A549 (cell line): ENCODE measurements at places on chromosomes 7 and 10.

GRCh38 chr10:80371467-80371866 lies 14.9 kb downstream of the DYDC2 start:
- no peak for DNase-seq

GRCh38 chr10:58436071-58436470 lies 50.9 kb downstream of the TFAM start:
- no peak for DNase-seq

- DNase-seq = no peak
These were observed 882 bp downstream of the IRF5 start for GRCh38 chr7:128938544-128939074.

GRCh38 chr7:156886020-156886795 lies 6.8 kb downstream of the LMBR1 start:
- no peak for DNase-seq

GRCh38 chr7:134044682-134045081 lies 82.5 kb upstream of the LRGUK start:
- no peak for DNase-seq

DNA sequence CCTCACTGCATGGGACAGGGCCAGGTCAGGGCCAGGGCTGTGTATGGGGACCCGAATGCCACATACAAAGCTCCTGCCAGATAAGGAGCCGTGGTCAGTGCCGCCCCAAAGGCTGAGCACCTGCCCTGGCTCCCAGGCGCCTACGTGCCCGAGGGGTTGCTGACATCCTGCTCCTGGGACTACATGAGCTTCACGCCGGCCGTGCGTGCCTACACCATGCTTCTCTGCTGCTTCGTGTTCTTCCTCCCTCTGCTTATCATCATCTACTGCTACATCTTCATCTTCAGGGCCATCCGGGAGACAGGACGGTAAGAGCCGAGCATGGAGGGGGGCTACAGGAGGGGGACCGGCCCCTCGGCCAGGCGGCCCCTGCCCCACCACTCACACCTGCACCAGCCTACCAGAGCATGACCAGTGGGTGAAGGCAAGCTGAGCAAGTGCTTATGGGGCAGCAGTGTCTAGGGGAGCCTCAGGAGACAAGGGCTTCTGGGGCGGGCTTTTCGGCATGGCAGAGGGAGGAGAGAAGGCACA lies 4.9 kb downstream of the OPN4 start:
- DNase-seq = no peak

- DNase-seq = no peak
These were observed 56.5 kb downstream of the COL13A1 start for GRCh38 chr10:69858201-69858600.

- DNase-seq = no peak
These were observed 136.4 kb downstream of the CD36 start for GRCh38 chr7:80774843-80775242.

- no peak for DNase-seq
These were observed 530.2 kb downstream of the HTR7 start for GRCh38 chr10:90327611-90328010.

GRCh38 chr10:60368875-60369546 lies 20.7 kb downstream of the ANK3 start:
- DNase-seq = no peak

DNA sequence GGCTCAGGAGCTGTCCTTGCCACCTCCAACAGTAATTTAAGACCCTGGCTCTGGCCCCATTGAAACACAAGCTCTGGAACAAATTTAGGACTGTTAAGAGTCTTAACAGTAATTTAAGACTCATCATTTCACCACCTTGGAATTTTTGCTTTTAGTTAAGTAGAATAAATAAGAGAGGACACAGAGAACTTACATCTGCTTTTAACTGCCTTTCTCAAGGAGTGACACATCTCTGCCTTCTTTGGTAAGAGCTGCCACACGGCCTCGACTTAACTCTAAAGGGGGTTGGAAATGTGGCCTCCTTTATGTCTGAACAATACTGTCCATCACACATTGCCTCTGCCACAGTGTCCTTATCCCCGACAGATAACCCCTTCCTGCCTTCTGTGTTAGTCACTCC lies 77.9 kb downstream of the HERPUD2 start:
- no peak for DNase-seq

GRCh38 chr10:29243750-29244149 lies 45.1 kb upstream of the LYZL1 start:
- peak; percentile 30 for DNase-seq

DNA sequence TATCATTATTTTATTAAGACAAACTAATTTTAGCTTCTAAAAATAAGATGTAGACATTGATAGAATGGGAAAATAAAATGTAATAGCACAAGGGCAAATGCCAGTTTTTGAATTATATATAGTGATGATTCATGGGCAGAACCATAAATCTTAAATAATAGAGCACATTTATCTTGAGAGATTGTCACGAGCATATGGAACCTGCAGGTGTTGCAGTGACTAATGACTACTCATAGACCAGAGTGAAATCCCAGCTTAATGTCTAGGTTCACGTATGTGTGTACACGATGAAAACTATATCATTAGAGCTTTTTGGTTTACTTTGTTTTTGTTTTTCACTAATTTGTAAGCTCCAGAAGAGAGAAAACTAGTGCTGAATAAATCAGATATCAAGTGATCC lies 150.2 kb upstream of the CACNA2D1 start:
- DNase-seq = no peak

DNA sequence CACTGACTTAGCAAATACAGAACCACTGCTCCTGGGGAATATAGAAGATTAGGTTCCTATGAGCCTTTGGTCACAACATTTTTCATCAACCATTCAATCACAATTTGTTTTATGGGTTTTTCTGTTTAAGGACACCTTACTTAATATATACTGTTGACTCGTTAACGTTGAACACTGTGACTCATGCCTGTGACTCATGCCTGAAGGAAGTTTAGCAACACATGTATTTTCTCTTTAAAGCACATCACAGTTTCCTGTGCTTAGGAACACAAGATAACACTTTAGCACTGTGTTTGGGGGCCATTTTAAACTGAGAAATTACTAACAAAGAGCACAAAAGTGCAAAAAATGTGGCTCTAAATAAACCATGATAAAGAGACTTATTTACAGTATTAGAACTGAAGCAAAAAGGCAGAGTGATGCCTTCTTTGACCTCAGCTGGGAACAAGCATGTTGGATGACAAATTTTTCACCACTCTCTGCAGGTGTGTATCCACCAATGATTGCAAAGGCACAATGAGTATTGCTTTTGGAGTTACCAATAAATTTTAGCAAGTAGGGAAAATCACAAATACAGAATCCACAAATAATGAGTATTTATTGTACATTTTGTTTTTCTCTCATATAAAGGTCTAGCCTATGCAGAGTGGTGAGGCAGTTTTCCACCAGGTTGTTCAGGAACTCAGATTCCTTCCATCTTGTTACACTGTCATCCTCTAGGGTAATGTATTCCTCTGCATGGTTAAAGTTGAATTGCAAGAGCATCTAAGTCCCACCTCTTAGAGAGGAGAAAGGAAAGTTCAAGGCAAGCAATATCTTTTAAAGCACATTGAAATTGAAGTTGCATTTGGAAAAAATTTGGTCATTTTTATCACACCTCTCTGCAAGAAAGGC lies 7.3 kb downstream of the FGFBP3 start:
- DNase-seq = peak; percentile 80

DNA sequence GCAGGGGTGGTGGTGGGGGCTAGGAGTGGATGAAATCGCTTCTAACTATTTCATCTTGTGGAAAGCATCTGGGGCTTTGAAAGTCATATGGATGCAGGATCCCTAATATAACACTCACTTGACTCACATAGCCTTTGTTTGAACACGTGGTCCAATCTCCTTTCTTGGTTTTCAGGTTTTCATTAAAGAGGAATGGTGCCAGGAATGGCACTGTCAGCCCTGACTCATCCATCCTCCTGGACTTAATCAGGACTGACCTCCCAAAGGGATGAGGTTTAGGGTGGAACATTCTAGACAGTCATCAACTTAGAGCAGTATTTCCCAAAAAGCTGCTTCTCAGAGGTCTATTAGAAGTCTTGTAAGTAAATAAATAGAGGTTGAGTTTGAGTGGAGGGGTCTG lies 162.0 kb upstream of the PLXNA4 start:
- peak; percentile 28 for DNase-seq

- no peak for DNase-seq
These were observed 126.7 kb upstream of the STK17A start for GRCh38 chr7:43456200-43456599.

GRCh38 chr7:77504951-77505350 lies 32.1 kb upstream of the PTPN12 start:
- no peak for DNase-seq

- DNase-seq = peak; percentile 17
These were observed 236.8 kb downstream of the FRMD4A start for GRCh38 chr10:14093730-14094484.

GRCh38 chr10:4266416-4267085 lies 481.5 kb upstream of the KLF6 start:
- no peak for DNase-seq

- no peak for DNase-seq
These were observed 104.0 kb downstream of the PLXDC2 start for GRCh38 chr10:19920075-19920726.
